ENCODE measurements at places on chromosomes 12 and 14.

DNA sequence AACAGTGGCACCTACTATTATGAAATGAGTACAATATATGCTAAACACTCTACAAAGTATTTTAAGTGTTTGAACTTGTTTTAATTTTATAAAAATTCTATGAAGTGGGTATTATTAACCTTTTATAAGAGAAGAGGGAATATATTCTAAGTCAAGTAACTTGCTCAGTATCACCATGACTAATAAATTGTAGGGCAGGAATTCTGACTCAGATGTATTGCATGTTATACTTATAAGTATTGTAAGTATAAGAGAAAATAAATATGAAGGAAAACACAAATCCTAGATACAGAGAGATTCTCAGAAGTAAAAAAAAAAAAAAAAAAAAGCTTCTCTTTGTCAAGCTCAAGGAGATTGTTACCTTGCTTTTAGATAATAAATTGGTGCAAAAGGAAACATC lies 893.2 kb downstream of the SLC16A7 start:
- DNase-seq: no peak

GRCh38 chr14:69050240-69051184 lies 71.4 kb upstream of the ACTN1 start:
- no peak for DNase-seq

DNA sequence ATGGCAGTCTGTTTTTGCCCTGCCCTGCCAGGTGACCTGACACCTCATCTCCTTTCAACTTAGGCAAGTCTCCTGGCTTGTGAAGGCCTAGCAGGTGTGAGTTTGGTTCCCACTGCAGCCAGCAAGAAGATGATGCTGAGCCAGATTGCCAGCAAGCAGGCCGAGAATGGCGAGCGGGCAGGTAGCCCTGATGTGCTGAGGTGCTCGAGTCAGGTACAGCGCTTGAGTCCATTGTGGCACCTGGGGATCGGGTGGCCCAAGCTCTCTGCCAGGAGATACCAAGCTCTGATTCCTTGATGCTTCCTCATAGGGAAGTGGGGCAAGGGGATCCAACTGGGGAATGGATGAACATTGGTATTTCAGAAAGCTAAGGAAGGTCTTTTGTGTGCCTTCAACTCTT lies 4.1 kb upstream of the CSAD start:
- DNase-seq: no peak

GRCh38 chr12:133227281-133227852 lies 8.3 kb downstream of the ANHX start:
- DNase-seq: no peak

- no peak for DNase-seq
These were observed 23.0 kb downstream of the DIO3 start for GRCh38 chr14:101584055-101584859.

- DNase-seq: no peak
These were observed 48.6 kb downstream of the HSPB8 start for GRCh38 chr12:119227292-119227691.

DNA sequence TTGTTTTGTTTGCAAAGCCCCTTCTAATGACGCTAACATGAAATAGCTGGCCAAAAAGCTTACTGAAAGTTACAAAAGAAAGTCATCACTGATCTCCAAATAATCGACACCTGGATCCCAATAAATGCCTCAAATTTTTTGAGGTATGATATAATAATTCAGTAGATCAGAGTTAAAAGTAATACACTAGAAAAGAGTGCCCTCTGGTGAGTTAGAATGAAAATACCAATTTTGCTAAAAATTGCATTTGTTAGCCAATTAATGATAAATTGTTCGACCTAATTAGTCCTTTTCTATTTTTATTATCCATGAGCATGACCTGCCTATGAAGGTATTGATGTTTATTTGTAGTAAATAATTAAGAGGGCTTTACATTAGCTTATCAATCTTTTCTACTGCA lies 78.6 kb downstream of the CEP128 start:
- no peak for DNase-seq

GRCh38 chr12:113732916-113733315 lies 233.2 kb downstream of the RBM19 start:
- no peak for DNase-seq

GRCh38 chr12:72270961-72271360 lies 1.2 kb upstream of the TRHDE start:
- no peak for DNase-seq

- DNase-seq: no peak
These were observed 24.9 kb downstream of the CCDC88C start for GRCh38 chr14:91392623-91393303.

DNA sequence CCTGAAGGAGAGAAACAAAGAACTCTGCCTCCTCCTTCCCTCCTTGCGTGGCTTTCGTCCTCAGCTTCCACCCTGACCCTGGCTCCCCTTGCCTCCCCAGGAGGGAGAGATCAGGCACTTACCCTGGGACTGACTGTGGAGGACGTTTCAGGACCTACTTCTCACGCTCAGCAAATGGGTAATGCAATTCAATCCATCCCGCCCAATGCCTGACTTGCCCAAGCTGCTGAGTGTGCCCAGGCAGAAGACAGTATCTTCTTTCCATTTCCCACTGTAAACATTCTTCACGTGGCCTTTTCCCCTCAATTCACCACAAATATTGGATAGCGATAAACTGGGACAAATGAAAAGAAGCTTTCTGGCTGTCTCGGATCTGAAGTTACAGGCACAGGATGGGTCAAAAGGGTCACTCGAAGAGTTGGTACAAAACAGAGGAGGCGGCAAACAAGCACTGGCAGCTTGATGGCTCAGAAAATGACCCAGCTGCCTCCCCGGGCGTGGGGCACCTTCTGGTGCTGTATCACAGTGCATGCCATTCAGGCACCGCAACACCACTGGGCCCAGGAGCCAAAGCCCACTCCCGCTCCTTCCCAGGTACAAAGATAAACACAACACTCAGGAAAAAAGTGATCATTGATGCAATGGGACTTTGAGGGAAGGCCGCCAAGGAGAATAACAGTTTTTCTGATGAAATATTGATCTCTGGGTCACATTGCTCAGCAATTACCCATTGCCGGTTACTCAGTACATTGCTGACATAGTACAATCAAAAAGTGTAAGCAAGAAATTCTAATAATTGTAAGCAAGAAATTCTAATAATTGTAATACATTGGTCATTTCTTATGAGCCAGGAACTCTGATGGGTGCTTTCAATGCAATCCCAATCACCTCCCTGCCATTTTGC lies 65.8 kb downstream of the TRIM9 start:
- no peak for DNase-seq

- peak; percentile 93 for DNase-seq
These were observed at the start of the genes RAD9B and VPS29 for GRCh38 chr12:110501752-110502738. RAD9B (plus strand) TSS chr12:110502331; CDS start chr12:110502338, 7 bp downstream. VPS29 (minus strand) TSS chr12:110502111; CDS start chr12:110502051, 60 bp downstream.

DNA sequence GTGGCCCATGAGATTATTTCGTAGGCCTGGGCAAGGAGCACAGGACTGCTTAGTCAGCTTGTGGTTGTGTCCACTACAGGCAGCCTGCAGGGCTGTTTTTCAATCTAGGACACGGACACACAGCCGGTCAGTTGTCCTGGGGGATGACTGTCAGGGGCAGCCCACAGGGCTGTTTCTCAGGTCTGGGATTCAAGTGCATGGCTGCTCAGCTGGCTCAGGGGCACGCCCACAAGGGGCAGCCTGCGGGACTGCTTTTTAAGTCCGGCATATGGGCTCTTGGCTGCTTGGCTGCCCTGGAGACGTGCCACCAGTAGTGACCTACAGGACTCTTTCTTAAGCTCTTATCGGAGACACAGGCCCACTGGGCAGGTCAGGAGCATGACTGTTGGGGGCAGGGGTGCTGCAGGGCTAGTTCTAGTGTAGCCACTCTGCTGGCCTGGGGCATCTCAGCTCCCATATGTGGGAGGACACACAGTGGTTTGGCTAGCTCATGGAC lies 26.6 kb upstream of the GTF2A1 start:
- no peak for DNase-seq

DNA sequence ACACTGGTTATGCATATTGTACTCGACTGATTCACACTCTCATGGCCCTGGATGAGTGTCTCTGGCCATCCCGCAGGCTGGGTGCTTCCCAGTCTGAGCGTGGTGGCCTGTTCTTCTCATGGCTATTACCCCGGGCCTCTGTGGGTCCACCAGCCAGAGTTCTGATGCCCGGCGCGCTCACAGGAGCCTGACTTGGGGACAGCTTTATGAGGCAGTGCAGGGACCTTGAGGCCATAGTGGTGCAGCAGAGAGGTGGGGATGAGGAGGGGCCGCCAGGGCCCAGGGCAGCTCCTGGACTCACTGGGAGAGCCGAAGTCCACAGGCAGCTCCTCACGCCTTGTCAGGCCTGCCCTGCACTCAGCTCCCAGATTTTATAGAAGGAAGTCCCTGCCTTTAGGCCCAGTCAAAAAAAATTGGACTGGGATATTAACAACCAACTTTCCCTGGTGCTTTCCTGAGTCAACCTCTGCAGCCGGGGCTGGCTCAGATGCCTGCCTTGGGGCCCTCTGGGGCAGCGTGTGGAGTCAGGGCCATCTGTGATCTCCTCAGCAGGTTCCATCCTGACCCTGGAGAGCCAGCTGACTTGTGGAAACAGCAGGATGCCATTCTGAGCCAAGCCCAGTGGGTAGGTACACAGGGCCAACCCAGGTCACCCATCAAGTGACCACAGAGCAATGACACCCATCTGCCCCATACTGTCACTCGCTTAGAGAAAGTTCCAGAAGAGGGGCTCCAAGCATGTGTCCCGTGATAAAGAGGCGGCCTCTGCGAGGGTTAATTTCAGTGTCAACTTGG lies 89.4 kb upstream of the DIO3 start:
- DNase-seq: no peak

DNA sequence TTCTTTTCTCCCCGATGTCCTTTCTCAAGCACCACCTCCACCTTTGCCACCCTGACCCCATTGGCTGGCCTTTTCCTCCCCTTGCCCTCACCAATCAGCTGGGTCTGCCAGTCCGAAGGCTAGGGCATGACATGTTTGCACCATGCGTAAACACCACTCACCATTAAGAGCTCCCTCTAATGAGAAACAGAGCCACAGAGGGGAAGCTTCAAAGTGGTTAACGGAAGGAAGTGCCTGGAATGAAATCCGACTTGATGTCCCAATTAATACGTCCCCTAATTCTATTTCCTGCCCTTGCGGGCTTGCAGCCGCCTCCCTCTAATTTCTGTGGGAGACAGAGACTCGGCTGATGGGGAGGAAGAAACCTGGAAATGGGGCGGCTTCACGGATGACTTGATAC lies 318.5 kb upstream of the TBX3 start:
- DNase-seq: no peak

- peak; percentile 55 for DNase-seq
These were observed 69.6 kb downstream of the MOK start for GRCh38 chr14:102235275-102235897.

DNA sequence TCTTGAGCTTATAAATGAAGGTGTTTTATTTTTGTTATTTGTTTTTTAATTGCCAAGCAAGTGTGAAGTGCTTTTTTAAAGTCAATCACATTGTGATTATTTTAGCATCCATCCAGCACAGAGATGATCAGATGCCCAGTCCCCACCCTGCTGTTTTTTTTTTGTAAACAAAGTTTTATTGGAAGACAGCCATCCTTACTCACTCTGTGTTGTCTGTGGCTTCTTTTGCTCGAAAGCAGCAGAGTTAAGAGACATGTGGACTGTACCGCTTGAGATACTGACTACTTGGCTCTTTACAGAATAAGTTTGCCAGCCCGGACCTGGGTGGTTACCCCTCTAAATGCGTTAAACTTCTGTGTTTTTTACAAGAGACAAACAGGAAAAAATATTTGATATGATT lies 30.9 kb upstream of the AMN start:
- DNase-seq: no peak

- no peak for DNase-seq
These were observed 58.2 kb downstream of the GRIP1 start for GRCh38 chr12:66620688-66621087.

DNA sequence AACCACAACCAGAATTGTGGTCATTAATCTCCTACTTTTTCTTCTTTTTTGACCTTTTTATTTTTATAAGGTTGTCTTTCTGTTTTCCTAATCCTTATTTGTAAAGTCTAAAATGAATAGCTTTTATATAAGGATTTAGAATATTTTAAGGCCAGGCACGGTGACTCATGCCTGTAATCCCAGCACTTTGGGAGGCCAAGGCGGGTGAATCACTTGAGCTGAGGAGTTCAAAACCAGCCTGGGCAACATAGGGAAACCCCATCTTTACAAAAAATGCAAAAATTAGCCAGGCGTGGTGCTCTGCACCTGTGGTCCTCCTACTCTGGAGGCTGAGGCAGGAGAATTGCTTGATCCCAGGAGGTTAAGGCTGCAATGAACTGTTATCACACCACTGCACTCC lies 55.1 kb downstream of the IFT81 start:
- DNase-seq: no peak

- no peak for DNase-seq
These were observed 1.3 kb downstream of the MYL6B start for GRCh38 chr12:56153678-56154065.

DNA sequence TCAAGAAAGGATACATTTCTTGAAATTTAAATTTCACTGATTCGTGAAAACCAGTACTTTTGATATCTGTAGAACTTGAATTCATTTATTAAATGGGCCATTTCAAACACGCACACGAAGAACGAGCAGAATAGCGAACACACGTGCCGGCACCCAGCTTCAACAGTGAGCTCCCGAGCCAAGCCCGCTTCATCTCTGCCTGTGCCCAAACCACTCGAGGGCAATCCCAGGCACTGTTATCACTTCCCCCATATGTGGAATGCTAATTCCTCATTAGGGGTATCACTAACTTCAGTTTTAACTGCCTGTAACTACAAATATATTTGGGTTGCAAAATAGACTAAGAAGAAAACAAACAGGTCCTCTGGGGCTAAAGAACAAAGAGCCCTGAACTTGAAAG lies 48.0 kb downstream of the AMN start:
- DNase-seq: no peak

DNA sequence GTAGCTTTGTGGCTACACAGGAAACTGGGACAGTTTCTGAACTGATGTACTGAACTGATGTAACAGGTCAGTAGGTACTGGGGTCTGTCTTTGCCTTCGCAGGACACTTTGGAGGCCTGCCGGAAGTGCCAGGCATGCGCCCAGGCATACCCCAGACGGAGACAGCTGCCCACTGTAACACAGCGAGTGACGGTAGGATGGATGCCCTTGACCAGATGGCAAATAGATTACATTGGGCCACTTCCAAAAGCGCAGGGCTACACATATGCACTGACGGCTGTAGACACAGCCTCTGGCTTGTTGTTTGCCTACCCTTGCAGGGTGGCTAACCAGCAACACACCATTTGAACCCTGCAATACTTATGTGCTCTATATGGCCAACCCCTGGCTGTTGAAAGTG lies 94.1 kb upstream of the TMPO start:
- DNase-seq: no peak

- DNase-seq: no peak
These were observed 152.3 kb downstream of the RAD51B start for GRCh38 chr14:67971627-67972625.

DNA sequence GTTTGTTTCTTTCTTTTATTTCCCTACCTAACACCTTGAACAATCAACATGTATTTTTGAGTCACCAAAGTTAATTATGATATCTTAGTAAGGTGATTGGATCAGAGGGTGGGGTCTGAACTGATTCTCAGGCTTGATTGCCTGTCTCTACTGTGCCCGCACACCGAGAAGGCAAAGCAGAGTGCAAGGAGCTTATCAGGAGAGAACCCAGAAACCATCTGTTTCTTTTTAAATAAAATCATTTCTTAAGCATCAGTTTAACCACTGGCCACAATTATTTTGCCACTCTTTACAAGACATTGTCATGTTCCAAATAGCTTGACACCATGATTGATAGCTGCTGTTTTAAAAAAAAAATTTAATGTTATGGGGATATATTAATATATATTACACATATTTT lies 3.1 kb downstream of the GARIN2 start:
- DNase-seq: no peak

Data from memory B cell (primary cell).